ENCODE measurements at places on chromosomes 1 and 21.

GRCh38 chr1:59574085-59574484, 240.7 kb upstream of the HOOK1 start:
- no peak for DNase-seq

DNA sequence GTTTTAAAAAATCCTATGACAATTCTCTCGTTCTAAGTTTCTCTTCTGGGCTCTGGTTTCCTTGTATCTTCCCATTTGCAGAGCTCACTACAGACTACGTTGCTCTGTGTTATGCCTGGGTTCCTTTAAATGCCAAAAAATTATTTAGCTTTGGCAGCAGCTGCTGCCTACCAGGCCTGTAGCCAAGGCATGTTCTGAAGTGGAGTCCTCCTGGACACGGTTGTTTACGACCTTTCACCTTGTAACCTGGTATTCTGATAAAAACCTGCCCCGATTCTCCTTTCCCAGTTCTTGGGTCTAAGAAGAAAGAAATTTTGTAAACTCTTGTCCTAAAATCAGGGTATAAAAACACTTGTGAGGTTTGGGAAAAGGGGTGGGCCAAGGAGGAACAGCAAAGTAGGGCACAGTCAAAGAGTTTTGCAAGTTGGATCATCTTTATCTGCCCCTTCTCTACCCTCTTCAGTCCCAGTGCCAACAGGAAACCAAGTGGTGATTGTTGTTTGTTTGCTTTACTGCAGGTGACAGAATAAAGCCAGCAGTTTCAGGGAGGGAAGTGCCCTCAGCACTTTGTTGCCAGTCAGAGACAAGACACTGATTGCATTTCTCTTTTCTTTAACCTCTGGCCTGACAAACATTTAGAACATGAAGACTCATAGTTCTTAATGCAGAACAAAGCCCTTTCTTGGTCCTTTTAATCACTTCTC, 3.1 kb upstream of the TXNIP start:
- peak; percentile 73 for DNase-seq

- no peak for DNase-seq
These were observed 21.8 kb downstream of the LPAR3 start for GRCh38 chr1:84871181-84871580.

- no peak for DNase-seq
These were observed 18.6 kb downstream of the POU2F1 start for GRCh38 chr1:167239257-167239656.

- no peak for DNase-seq
These were observed 186.6 kb downstream of the NTNG1 start for GRCh38 chr1:107327446-107327845.

GRCh38 chr1:202203238-202204039, 9.8 kb downstream of the LGR6 start:
- no peak for DNase-seq

GRCh38 chr1:156081180-156081916, 917 bp downstream of the MEX3A start:
- no peak for DNase-seq

- no peak for DNase-seq
These were observed 378.1 kb downstream of the LMO4 start for GRCh38 chr1:87706779-87707228.

GRCh38 chr1:96581772-96582171, 139.8 kb upstream of the PTBP2 start:
- no peak for DNase-seq

DNA sequence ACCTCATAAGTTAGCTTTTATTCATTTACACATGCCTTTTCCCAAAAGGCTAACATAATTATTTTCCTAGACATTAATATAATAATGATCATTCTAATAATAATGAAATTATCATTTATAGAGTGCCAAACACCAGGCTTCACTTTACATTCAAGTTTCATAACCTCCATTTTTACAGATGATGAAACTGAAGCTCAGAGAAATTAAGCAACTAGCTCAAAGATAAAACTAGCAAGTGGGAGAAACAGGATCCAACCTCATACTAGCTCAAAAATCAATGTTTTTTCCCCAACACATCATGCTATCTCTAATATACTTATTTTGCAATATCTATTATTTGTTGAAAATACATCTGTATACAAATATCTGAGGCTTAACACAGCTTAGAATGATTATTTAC, 14.0 kb downstream of the LPGAT1 start:
- DNase-seq: no peak

- DNase-seq: peak; percentile 90
These were observed 506 bp downstream of the JUN start for GRCh38 chr1:58783090-58783992.

- no peak for DNase-seq
These were observed 310.8 kb downstream of the USP25 start for GRCh38 chr21:16040601-16041000.

All from activated CD4-positive, alpha-beta T cell treated with anti-CD3 and anti-CD28 coated beads, Interleukin-2, amount 10 ng/mL, durations not matched to agents 24 days and 14 days (primary cell).